Activated CD8-positive, alpha-beta memory T cell treated with anti-CD3 and anti-CD28 coated beads for 4 hours (primary cell): ENCODE measurements at places on chromosomes 2 and 18.

DNA sequence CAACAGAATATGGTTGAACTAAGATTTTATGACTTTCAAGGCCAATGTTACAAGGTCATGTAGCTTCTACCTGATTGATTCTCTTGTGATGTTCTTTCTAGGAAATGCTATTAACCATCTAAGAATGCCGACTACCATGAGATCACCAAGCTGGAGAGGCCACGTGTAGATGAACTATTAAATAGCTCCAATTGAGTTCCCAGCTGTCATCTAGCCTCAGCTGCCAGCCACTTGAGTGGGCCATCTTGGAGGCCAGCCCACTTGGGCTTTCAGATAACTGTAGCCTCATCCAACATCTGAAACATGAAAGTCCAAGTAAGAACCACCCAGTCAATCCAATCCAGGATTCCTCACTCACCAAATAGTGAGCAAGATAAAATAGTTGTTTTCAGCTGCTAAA, 376.9 kb upstream of the TMEFF2 start:
- no peak for DNase-seq

DNA sequence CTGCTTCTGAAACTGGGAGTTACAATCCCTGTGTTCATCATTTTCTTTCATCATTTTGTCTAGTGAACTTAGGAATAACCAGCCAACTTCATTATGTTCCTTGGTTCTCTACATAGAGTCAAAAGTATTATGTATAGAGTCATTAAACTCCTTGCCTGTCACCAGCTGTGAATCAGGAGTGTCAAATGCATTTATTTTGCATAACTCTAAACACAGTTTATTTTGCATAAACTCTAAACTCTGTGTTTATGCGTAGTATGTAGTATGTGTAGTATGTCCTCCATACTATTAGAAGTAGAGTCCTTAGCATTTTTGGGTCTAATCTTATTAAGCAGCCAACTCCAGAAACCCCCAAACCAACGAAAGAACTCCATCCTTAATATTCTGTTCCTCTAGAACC, 164.4 kb downstream of the EVA1A start:
- DNase-seq, result no peak

- no peak for DNase-seq
These were observed 43.4 kb downstream of the ZCCHC2 start for GRCh38 chr18:62566199-62566598.

GRCh38 chr18:69205925-69206324, 194.8 kb upstream of the DOK6 start:
- no peak for DNase-seq

DNA sequence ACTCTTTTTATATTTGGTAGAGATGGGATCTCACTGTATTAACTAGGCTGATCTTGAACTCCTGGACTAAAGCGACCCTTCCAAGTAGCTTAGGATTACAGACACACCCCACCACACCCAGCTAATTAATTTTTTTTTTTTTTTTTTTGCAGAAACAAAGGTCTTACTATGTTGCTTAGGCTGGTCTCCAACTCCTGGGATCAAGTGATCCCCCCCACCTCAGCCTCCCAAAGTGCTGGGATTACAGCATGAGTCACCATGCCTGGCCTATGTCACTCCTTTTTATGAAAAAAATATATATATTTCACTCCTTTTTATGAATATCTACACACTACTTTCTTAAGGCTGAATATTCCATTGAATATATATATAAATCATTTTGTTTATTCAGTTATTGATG, 162.8 kb downstream of the MGAT5 start:
- DNase-seq, result no peak

DNA sequence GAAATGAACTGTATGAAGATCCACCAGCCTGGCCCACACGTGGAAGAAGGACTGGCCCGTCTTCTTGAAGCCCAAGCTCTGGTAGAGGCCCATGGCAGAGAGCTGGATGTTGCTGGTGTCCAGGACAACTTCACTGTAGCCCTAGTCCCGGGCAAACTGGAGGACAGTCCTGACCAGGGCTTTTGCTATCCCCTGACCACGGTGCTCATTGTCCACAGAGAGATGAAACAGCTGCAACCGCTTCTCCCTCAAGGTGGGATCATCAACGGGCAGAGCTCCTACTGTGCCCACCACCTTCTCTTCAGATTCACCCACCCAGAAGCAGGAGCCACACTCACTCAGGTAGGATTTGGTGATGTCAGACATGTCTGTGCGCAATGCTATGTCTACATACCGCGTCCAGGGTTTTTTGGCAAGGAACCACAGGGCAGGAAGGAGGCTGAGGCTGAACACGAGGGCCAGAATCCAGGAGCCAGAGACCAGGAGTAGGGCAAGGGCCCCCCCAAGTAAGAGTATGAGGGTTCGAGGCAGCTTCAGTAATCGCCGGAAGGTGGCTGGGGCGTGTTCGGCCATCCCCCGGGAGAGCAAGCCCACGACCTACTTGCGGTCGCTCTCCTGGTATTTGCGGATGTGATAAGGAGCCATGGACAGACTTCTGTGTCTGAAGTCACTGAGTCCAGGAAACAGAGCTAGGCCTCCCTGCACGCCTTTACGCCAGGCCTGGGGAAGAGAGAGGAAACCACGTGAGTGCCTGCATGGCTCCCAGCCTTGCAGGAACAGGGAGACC, 36.3 kb downstream of the TPRKB start:
- DNase-seq, result no peak
